HTR-8/SVneo (cell line): ENCODE measurements at places on chromosomes 6 and 20.

- no peak for DNase-seq
Observed at GRCh38 chr6:105215506-105215905, 35.7 kb upstream of the POPDC3 start.

GRCh38 chr20:46740214-46740609 lies 30.8 kb downstream of the SLC2A10 start:
- DNase-seq, result no peak

- DNase-seq, result no peak
Observed at GRCh38 chr6:81561731-81562130, 190.8 kb downstream of the TENT5A start.

DNA sequence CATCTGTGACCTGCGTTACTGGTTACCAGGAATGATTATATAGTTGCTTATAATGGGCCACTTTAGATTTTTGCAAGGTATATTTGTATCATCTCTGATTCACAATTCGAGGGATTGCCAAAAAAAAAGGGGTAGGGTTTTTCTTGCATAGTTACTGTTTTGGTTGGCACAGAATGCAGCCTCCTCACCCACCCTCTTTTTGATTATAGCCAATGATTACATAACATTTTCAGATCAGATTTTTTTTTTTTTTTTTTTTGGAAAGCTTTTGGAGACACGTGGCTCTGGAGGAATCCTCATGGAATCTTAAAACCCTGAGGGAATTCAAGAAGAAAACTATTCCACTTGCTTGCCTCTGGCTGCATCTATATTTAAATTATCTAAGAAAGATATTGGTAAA lies 53.7 kb downstream of the UST start:
- DNase-seq, result no peak
